ENCODE measurements at places on chromosomes 7 and 10. TPM values are rescaled to one million over a fixed set of nuclear protein-coding genes. Genes with fewer than 3 reads are reported as not detected.

GRCh38 chr10:85430991-85431390 lies 935.6 kb downstream of the GRID1 start:
- no peak overlapping the region for H3K4me3 ChIP-seq
- DNase-seq = no peak
- H3K27ac ChIP-seq = no peak overlapping the region

GRCh38 chr10:111578076-111578475 lies 501.2 kb downstream of the ADRA2A start:
- peaks cover 14% of the 10 kb centered on the region for H3K27me3 ChIP-seq
- no peak for DNase-seq
- no peaks in the 10 kb centered on the region for H3K36me3 ChIP-seq
- H3K4me1 ChIP-seq = no peaks in the 10 kb centered on the region
- H3K27ac ChIP-seq = no peak overlapping the region

- DNase-seq = no peak
- H3K27ac ChIP-seq = no peak overlapping the region
- H3K27me3 ChIP-seq = peaks cover 20% of the 10 kb centered on the region
- H3K36me3 ChIP-seq = no peaks in the 10 kb centered on the region
- no peak overlapping the region for H3K4me3 ChIP-seq
These were observed 11.3 kb downstream of the GPRIN2 start for GRCh38 chr10:46544989-46545791.

DNA sequence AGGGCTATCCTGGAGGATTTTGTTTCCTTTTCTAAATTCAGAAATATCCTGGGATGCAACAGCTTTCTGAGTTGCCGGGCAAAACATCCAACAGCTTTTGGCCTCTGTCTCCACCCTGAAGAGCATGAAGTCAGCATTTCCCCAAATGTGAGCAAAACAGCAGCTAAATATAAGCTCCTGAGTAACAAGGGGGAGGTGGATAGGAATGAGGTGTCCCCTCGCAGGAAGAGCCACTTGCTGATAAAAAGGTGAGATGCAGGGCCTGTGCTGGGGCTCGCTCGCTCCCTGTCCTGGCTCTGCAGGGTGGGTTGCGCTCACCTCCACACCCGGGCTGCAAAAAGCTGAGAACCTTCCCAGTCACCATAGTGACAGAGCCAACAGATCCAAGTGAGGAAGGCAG lies 264.3 kb downstream of the ZEB1 start:
- DNase-seq = no peak
- no peak overlapping the region for H3K4me3 ChIP-seq
- H3K36me3 ChIP-seq = no peaks in the 10 kb centered on the region

DNA sequence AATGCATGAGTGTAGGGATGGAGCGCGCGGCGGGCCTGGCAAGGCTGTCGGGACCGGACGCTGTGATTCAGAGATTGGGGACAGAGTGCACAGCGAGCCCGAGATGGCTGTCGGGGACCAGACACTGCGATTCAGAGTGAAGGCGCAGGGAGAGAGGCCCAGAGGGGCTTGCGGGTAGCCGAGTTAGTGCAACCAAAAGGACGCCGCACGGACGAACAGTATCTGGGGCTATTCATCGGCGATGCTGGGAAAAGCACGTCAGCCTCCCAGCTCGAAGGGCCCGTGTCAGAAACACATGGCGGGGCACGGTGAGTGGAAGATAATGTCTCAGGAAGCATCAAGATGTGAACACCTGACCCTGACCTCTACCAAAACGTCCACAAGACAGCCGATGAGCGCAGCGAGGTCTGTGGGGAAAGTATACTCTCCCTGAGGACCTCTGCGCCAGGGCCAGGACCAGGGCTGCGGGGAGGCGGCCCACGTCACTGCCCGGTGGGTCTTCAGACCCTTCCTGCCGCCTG lies 215.8 kb downstream of the ZMYND11 start:
- H3K4me3 ChIP-seq = no peak overlapping the region
- no peak overlapping the region for H3K27ac ChIP-seq
- H3K36me3 ChIP-seq = no peaks in the 10 kb centered on the region
- H3K4me1 ChIP-seq = peaks cover 17% of the 10 kb centered on the region

- DNase-seq = no peak
- no peaks in the 10 kb centered on the region for H3K27me3 ChIP-seq
- H3K36me3 ChIP-seq = no peaks in the 10 kb centered on the region
- peak overlapping the region; percentile 90 for H3K4me3 ChIP-seq
These were observed 44.8 kb upstream of the CDK1 start for GRCh38 chr10:60733517-60733822.

GRCh38 chr7:10579561-10579960 lies 394.1 kb upstream of the PHF14 start:
- no peak for DNase-seq
- H3K36me3 ChIP-seq = no peaks in the 10 kb centered on the region
- no peaks in the 10 kb centered on the region for H3K27me3 ChIP-seq
- no peak overlapping the region for H3K27ac ChIP-seq
- no peak overlapping the region for H3K4me3 ChIP-seq

DNA sequence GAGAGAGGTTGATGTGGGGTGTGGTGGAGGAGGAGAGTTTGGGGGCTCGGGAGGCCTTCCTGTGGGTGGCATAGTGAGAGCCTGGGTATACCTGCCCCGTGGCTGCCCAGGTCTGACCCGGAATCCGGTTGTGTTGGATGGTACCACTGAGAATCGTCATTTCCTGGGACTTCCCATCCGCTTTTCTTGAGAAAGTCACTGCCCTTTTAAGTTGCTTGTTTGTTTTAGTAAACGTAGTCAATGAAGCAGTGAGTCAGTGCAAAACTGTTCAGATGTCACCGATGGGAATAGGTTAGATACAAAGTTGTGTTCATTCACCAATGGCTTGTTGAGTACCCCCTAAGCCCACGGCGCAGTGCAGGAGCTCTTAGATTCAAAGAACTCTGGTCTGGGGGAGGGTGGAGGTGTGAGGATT lies 285.8 kb downstream of the CAMK1D start:
- H3K4me3 ChIP-seq = peak overlapping the region; percentile 56
- H3K36me3 ChIP-seq = no peaks in the 10 kb centered on the region
- peak overlapping the region; percentile 94 for H3K27ac ChIP-seq

DNA sequence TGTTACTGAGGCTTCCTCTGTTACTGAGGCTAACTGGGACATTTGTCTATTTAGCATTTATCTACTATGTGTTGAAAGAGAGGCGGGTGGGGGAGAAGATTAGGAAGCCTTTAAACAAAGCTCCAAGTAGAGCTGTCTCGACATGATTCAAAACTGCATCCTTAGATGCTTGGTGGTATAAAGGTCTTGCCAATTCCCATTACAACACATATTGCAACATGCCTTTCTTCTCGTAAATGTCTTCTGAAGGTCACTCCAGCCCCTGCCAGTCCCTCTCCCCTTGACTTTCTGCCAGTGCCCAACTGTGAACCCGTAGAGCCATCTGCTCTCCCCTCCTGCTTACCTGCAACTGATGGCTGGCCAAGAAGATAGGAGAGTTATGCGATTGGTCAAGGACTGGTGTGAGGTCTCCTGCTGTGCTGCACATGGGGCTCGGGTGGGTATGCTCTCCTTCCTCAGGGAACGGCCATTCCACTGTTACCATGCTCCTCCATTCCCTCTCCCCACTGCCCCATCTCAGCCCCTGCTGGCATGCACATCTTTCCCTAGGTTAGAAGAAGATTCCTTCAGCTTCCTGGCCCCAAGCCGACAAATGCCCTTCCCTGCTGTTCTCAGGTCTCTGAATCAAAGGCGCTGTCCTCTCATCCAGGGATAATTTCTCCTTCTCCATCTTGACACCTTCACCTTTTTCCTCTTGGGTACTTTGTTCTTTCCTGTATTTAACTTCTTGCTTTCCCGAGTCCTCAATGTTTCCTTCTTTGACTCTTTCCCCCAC lies 43.6 kb upstream of the ZNF32 start:
- no peaks in the 10 kb centered on the region for H3K36me3 ChIP-seq
- H3K4me1 ChIP-seq = peaks cover 2% of the 10 kb centered on the region
- no peak overlapping the region for H3K4me3 ChIP-seq
- no peak for DNase-seq
- H3K27me3 ChIP-seq = peaks cover 24% of the 10 kb centered on the region

BBS9 gene
- total RNA-seq = 9.9 TPM
